ENCODE measurements at places on chromosomes 7 and 10. TPM values are rescaled to one million over a fixed set of nuclear protein-coding genes. Genes with fewer than 3 reads are reported as not detected.

DNA sequence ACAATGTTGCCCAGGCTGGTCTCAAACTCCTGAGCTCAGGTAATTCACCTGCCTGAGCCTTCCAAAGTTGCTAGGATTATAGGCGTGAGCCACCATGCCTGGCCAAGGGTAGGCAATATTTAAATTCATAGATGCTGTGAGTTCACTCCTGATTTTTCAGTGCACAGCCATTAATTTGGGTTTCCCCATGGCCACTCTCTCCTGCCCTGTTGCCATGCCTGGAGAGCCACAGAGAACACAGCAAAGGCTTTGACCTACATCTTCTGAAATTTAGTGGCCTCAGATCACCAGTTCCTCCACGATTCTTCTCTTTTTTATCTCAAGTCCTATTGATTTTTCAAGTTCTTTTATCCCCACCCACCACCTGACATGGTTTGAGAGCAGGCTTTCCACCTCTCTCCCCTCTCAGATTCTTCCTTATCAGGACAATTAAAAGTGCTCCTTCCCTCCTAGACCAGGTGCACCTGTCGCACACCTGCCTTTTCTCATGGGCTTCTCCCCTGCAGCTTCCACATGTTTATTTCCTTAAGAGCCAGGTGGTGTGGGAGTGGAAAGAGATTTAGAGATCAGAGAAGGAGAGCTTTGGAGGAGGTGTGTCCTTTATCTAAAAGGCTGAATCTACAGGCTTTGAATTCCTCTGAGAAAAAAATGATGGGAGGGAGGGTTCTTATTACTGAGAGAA is 123.8 kb downstream of the ADRA2A start:
- H3K27me3 ChIP-seq = no peaks in the 10 kb centered on the region
- DNase-seq = no peak
- H3K36me3 ChIP-seq = no peaks in the 10 kb centered on the region
- H3K27ac ChIP-seq = no peak overlapping the region

DNA sequence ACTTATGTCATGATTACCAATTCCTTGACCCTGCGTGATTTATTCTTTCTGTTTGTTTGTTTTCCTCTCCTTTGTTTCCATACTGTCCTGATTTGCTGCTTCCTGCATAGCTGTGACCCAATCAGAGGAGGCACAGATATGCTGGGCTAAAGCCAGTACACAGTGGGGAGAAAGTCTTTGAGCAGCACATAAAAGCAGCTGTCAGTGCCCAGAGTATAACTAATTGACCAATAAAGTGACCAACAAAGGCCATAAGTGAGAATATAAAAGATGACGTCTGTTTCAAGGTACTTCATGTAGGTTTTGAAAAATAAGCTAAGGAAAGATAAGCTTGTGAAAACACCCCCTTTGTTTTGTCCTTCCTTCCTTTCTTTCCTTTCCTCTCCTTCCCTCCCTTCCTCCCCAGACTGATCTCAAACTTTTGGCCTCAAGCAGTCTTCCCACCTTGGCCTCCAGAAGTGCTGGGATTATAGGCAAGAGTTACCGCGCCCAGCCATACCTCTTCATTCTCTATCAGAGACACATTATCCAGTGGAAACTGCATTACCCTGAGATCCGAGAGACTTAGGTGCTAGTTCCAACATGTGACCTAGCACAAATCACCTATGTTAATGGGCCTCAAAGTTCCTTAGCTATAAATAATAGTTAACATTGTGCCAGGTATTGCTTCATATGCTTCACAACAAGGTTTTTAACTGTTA is 17.0 kb downstream of the BCAP29 start:
- H3K36me3 ChIP-seq = no peaks in the 10 kb centered on the region
- H3K4me3 ChIP-seq = no peak overlapping the region
- no peak overlapping the region for H3K27ac ChIP-seq
- no peaks in the 10 kb centered on the region for H3K4me1 ChIP-seq

GRCh38 chr7:157409149-157409752 is 72.4 kb downstream of the DNAJB6 start:
- no peak overlapping the region for H3K4me3 ChIP-seq
- no peak for DNase-seq
- H3K36me3 ChIP-seq = 0 out of 2 replicates have a peak, but pooled peaks cover 3% of the 10 kb centered on the region
- H3K27me3 ChIP-seq = no peaks in the 10 kb centered on the region
- peaks cover 26% of the 10 kb centered on the region for H3K4me1 ChIP-seq

GRCh38 chr10:111017098-111017497 is 59.7 kb upstream of the ADRA2A start:
- no peaks in the 10 kb centered on the region for H3K4me1 ChIP-seq
- DNase-seq = no peak

Gene CPVL
- 33.3 TPM for total RNA-seq

DNA sequence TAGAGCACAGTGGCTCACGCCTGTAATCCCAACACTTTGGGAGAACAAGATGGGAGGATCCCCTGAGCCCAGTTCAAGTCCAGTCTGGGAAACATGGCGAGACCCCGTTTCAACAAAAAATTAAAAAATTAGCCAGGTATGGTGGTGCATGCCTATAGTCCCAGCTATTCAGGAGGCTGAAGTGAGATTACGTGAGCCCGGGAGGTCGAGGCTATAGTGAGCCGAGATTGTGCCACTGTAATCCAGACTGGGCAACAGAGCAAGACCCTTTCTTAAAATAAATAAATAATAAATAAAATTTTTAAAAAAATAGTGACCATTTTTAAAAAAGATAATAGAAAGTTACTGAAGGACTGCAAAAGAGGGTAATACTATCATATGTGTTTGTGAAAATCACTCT is 28.8 kb downstream of the MTPAP start:
- no peaks in the 10 kb centered on the region for H3K27me3 ChIP-seq
- peaks cover 29% of the 10 kb centered on the region for H3K36me3 ChIP-seq

- H3K27me3 ChIP-seq = no peaks in the 10 kb centered on the region
- no peak overlapping the region for H3K27ac ChIP-seq
- no peaks in the 10 kb centered on the region for H3K36me3 ChIP-seq
- H3K4me3 ChIP-seq = no peak overlapping the region
Observed at GRCh38 chr7:41892356-41893100, 189.6 kb upstream of the INHBA start.

- no peak overlapping the region for H3K27ac ChIP-seq
- no peak for DNase-seq
- H3K4me1 ChIP-seq = peaks cover 5% of the 10 kb centered on the region
- peaks cover 10% of the 10 kb centered on the region for H3K27me3 ChIP-seq
- H3K4me3 ChIP-seq = no peak overlapping the region
- peaks cover 6% of the 10 kb centered on the region for H3K36me3 ChIP-seq
Observed at GRCh38 chr7:27523321-27523720, 139.4 kb downstream of the HIBADH start.

Gene STX1A
- 19.8 TPM for total RNA-seq

DNA sequence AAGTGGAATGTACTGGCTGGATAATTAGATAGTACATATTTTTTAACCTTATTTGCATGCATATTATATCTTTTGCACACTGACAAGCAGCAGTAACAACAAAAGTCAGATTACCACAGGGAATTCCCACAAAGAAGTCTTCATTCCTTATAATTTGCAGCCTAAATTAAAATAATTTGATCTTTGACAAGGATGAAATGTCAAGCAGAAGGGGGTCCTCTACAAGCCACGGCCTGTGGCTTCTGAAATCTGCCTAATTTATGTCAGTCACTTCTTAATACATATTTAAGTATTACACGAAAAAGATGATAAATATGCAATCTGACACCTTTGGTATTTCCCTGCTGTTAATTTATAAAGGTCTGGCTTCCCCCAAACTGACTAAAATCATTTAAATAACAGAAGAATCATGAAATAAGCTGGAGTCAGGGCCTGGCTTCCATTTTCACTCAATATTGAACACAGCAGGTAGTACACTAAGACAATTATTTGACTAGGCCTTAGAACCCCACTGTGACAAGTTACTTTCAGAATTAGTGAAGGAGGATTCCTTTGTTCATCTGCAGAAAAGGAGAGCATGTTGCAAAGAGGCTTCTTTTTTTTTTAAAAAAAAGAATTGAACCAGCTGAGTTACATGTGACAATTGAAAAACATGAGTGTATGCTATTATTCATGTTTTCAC is 351.1 kb upstream of the ETV1 start:
- no peak overlapping the region for H3K4me3 ChIP-seq
- peak overlapping the region; percentile 11 for H3K27ac ChIP-seq
- peak; percentile 25 for DNase-seq
- no peaks in the 10 kb centered on the region for H3K27me3 ChIP-seq
- H3K36me3 ChIP-seq = no peaks in the 10 kb centered on the region
- peaks cover 23% of the 10 kb centered on the region for H3K4me1 ChIP-seq

Gene CCDC3
- total RNA-seq = 5.2 TPM

DNA sequence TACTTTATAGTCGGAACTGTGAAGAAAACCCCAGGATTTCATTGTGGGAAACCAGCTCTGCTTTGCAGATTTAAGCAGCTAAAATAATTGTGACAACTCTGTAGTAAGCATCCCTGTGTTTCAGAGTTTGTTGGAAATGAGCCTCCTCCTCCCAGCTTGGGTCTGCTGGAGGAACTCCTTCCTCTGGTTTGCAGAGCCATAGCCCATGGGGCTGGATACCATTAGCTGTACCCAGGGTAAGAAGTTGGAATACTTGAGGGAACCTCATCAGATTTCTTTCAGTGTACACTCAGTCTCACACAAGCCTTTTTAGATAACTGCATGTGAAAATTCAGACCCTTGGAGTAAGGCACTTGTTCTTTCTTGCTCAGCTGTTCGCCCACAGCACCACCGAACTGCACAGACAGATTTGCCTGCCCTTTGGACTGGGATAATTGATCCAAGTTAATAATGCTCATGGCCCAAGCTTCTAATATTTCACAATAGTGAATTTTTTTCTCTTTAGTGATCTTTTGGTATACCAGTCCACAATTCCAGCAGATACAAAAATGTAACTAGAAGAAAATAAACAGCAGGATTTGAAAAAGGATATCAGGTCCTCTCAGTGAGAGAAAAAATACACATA is 467.4 kb upstream of the FZD8 start:
- H3K27ac ChIP-seq = no peak overlapping the region
- H3K4me1 ChIP-seq = no peaks in the 10 kb centered on the region

GRCh38 chr10:30883116-30883515 is 148.5 kb downstream of the ZNF438 start:
- H3K27me3 ChIP-seq = no peaks in the 10 kb centered on the region
- no peak for DNase-seq
- peaks cover 25% of the 10 kb centered on the region for H3K4me1 ChIP-seq
- H3K36me3 ChIP-seq = no peaks in the 10 kb centered on the region

Gene FAM241B
- 8.7 TPM for total RNA-seq

DNA sequence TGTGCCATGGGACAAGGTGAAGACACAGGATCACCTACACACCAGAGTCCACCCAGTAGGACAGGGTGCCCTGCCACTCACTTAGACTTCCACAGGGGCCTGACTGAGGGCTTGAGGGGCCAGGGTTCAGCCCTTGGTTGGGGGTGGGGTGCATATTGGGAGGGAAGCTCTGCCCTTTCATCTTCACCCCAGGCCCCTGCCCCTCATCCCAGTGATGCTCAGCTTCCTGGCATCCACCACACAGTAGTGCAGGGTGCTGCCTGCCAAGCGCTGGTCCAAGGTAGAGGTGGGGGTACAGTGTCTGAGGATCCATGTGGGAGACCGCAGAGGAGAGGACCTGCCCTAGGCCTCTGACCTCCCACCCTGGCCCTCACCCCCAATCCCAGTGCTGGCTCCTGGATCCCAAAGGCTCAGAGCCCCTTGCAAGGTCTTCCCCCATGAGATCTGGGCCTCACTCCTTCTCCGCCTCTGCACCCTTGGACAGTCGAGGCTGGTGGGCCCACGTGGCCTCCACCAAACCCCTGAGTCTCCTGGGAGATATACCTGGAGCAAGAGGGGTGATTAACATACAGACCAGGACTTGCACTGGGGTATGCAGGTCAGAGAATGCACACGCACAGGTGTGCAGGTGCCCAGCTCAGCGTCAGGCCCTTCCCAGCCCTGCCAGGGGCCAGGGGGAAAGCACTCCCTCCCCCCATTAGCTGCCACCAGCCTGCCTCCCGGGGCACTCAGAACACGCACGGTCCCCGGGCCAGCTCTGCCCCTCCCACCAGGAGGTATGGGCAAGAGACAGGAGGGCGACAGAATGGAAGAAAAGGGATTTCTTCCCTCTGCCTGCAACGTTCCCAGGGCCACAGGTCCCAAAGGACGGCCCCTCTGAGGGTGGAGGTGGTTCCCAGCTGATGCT is 8.6 kb upstream of the IRF5 start:
- H3K4me3 ChIP-seq = no peak overlapping the region
- H3K27me3 ChIP-seq = no peaks in the 10 kb centered on the region
- no peaks in the 10 kb centered on the region for H3K4me1 ChIP-seq

DNA sequence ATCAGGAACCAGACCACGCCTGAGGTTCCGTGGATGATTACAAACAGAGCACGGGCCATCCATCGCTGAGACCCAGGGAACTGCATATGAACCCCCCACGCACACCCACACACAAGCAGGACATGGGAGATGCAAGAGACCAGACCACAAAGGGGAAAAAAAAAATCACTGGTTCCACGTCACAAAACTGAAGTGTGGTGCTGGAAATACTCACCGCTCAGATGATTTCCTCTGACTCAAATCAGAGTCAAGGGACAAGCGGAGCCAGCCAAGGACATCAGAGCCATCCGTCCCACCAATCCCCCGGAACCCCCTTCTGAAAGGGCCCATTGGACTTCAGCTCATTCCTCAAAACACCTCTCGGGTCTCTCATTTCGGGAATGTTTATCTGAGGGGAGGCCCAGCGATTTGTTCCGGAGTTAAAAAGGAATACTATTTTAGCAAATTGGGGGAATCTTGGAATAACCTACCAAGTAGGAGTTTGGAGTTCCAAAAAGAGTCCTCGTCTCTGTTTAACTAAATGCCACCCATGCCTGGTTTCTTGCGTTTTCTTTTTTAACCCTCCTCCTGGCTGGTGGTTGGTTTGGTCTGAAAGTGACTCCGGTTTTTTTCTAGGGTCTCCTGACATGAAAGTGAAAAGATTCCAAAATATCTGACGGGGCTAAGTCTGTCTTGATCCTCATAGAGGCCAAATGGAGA is 15.0 kb downstream of the SNX8 start:
- H3K27me3 ChIP-seq = no peaks in the 10 kb centered on the region
- H3K4me3 ChIP-seq = no peak overlapping the region
- no peak for DNase-seq
- H3K27ac ChIP-seq = peak overlapping the region; percentile 16
- H3K4me1 ChIP-seq = peaks cover 9% of the 10 kb centered on the region

Gene IPMK
- total RNA-seq = 17.8 TPM

DNA sequence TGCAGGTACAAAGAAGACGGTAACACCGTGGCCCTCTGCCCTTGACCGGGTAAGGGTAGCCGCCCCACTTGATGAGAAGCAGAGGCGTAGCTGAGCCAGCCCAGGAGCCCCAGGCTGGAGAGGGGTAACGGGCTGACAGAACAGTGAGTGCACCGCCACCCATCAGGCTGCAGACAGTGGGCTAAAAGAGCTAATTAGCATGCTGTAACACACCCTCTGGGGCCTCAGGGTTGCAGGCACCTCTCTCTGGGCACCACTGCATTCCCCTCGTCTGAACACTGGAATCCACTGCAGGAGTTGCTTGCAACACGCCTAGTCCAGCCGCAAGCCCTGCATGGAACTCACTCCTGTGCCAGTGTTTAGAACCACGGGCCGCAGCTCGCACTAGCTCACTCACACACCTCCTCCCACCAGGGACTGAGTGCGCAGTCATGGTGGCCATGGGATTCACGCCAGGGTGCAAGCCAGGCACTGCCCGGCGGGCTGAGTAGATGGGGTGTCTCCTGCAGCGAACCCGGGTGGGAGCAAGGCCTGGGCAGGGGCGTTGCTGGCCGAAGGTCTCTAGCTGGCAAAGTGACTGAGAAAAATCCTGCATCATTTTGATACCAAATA is 36.1 kb downstream of the AGMO start:
- no peaks in the 10 kb centered on the region for H3K27me3 ChIP-seq
- H3K4me3 ChIP-seq = no peak overlapping the region
- H3K4me1 ChIP-seq = no peaks in the 10 kb centered on the region
- H3K36me3 ChIP-seq = no peaks in the 10 kb centered on the region
- H3K27ac ChIP-seq = no peak overlapping the region

Data from GM23338 (cell line).